Suppressor macrophage treated with lipopolysaccharide for 1 hour (primary cell): ENCODE measurements at places on chromosomes 6 and 20.
A peak's percentile ranks its signal among the peaks of the same experiment; 100 is the strongest.

DNA sequence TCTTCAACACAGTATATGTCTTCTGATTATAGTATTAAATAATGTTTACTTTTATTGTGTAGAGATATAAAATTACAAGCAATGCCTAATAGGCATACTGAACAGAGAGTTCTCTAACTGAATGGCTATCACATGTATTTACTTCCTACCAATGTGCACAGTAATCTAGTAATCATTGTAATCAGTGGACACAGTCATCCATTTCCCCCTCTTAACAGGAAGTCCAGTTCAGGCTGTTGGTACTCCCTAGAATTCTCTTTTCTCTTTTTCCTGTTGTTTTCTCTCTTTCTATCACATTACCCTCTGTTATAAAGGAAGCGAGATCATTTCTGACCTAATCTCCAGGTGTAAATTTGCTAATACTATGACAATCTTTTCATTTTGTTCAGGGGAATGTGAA, 172.5 kb downstream of the HTR1B start:
- DNase-seq: no peak

GRCh38 chr6:167529444-167530335, 204.8 kb downstream of the TTLL2 start:
- no peak for DNase-seq

GRCh38 chr6:33771146-33772081, 17.5 kb downstream of the LEMD2 start:
- DNase-seq: peak; percentile 90

- no peak for DNase-seq
These were observed 32.4 kb downstream of the AAR2 start for GRCh38 chr20:36268440-36269342.

DNA sequence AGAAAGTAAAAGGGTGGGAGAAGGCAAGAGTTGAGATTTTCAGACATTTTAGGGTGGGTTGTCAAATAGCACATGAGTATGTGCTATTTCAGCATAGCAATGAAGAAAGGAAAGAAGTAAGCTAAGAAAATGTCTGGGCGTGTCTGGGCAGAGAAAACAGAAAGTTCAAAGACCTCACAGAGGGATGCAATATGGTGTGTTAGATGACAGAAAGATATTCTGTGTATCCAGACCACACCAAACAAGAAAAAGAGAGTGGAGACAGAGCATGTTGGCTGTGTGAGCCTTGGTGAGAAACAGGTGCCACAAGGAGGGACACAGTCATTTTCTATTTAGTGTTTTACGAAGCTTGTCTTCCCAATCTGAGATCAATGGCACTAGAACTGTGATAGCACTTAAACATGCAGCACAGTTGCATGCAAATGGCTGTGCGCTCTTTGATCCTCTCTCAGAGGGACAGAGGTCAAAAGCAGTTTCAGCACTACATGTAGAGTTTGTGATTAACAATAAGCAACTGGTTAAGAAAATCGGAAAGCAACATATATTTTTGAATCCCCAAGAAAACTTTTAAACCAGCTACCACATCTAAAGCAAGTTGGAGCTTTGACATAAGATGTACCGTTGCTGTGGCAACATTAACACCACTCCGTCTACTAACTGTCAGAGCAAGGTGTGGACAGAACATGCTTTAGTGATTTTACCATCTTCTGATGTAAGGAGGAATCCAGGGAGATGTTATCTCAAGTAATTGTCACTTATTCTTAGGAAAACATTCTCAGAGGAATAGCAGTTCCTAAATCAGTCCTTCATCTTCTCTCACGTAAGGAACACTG, 515.5 kb upstream of the NOX3 start:
- no peak for DNase-seq
